Kasumi-1 (cell line): ENCODE measurements at places on chromosomes 11 and 22.

- no peak for DNase-seq
Observed at GRCh38 chr11:44361813-44362212, 51.9 kb upstream of the ALX4 start.

DNA sequence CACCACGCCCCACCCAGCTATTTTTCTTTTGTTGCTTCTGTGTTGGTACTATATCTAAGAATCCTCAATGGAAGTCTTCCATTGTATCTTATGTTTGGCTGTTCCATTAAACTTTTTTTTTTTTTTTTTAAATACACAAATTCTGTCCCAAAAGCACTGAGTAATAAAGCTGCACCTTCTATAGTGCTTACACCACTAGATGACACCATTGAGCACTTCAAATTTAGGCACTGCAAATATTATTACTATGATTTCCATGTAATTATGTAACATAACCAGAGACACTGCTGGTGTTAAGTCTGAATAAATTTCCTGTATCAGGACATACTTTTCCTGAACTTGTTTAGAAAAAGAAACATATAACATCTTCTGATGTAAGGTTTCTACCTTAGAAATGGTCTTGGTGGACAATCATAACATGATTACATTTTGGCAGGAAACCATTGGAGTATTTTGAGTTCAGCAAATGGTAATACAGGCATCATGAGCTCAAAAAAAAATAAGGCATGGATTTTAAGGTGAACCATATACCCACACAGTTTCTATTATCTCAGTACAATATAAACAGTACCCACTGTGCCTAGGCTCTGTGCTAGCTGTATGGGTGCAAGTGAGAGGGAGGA is 110.5 kb downstream of the ATG16L2 start:
- DNase-seq: peak; percentile 40

DNA sequence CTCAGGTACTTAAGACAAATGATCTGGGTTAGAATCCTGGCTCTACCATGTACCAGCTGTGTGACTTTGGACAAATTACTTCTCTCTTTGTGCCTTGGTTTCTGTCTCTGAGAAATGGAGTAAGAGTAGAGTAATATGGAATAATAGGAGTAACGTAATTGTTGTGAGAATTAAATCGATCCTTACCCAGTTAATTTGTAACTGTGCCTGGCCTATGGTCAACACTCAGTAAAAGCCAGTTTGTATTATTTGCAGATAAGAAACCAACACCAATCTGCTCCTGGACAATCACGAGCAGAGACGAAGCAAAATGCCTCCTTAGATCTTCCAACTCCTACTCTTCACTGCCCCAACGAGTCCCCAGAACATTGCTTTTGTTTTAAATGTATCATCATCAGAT is 266.7 kb downstream of the DCDC1 start:
- no peak for DNase-seq

DNA sequence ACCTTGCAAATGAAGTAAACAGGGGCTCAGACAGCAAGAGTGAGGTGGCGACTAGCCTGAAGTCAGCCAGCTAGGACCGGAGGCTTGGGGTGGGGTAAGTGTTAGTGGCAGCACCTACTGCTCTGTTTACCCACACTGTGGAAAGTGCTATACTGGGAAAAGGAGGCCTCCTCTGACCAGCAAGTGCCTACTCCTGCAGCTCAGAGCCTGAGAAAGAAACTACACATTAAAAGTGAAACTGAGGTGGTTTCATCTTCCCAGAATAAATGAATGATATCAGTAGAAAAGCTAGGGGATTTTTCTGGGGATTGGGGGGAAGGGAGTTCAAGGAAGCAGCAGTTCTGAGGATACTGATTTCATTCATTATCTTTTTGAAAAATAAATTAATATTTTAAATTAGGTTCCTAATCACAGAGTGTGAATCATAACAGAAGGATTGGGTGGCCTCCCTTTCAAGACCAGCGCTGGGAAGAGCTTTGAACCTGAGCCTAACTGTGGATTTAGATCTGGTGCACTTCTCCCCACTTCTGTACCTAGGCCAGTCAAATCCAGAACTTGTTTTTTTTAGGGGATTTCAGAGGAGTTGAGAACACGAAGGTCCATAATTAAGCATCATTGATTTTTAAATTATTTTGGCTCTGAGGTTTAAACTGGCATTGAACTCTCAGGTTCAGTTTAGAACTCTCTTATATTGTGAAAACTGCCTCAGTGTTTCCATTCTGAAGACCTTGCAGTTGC is 48.1 kb upstream of the GRAMD1B start:
- DNase-seq: no peak

- peak; percentile 41 for DNase-seq
Observed at GRCh38 chr11:8948886-8949285, 6.1 kb upstream of the ASCL3 start.
